Left ventricle myocardium inferior (tissue), 1 donor: ENCODE measurements at places on chromosomes 12 and 14.

GRCh38 chr14:59576332-59577294 is at the start of gene CCDC175:
Gene CCDC175, minus strand, starts transcription at chr14:59576812. Its CDS starts 37 bp downstream, at chr14:59576775.
- peak; percentile 80 for DNase-seq

GRCh38 chr12:26691234-26691970 is 141.6 kb downstream of the ITPR2 start:
- no peak for DNase-seq

DNA sequence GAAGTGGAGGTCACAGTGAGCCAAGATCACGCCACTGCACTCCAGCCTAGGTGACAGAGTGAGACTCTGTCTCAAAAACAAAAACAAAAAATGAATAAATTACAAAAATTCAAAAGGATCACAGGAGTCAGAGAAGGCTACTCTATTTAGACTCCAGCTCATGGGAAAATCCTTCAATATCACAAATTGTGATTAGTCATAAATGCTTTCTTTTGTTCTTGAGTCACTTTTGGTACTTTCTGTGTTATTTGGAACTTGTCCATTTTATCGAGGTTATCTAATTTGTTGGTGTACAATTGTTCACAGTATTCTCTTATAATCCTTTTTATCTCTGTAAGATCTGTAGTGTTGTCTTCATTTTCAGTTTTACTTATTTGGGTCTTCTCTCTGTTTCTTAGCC is 18.9 kb downstream of the ALDH2 start:
- no peak for DNase-seq

GRCh38 chr12:97681612-97682504 is 219.3 kb downstream of the RMST start:
- no peak for DNase-seq

DNA sequence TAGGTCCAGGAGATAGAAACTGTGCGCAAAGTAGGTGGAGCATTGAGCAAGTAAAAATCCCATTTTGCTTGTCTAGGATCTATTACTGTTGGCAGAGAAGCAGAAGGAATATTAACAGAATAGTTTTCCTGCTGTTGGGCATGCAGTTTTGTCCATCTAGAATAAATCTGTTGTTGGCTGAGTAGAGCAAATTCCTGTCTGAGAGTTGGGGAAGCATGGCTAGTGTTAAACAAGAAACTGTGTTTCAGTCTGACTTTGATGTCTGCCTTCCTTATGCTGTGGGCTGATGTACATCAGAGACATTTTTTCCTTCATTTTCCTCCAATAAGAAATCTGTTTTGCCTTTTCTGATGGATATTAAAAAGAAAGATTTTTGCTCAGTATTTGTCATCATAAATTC is 98.2 kb downstream of the RAD52 start:
- DNase-seq: no peak

GRCh38 chr12:109467978-109468676 is 9.0 kb downstream of the KCTD10 start:
- no peak for DNase-seq

- no peak for DNase-seq
Measured at GRCh38 chr12:98417266-98417665, 98.1 kb upstream of the TMPO start.

DNA sequence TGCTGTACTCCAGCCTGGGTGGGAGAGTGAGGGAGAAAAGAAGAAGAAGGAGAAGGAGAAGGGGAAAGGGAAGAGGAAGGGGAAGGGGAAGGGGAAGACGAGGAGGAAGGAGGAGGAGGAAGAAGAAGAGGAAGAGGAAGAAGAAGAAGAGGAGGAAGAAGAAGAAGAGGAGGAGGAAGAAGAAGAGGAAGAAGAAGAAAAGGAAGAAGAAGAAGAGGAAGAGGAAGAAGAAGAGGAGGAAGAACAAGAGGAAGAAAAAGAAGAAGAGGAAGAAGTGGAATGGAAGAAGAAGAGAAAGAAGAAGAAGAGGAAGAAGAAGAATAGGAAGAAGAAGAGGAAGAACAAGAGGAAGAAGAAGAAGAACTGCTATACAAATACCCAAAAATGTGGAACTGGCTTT is 507.4 kb upstream of the TMPO start:
- DNase-seq: no peak

GRCh38 chr14:76708028-76708427 is 53.2 kb upstream of the VASH1 start:
- DNase-seq: no peak

- no peak for DNase-seq
Measured at GRCh38 chr12:8661751-8662150, 875 bp downstream of the MFAP5 start.

GRCh38 chr12:131366261-131366871 is 344.5 kb upstream of the SFSWAP start:
- DNase-seq: no peak

- no peak for DNase-seq
Measured at GRCh38 chr12:124774054-124774461, 89.6 kb downstream of the SCARB1 start.
